ENCODE measurements at places on chromosomes 1 and 21. TPM values are rescaled to one million over a fixed set of nuclear protein-coding genes. Genes with fewer than 3 reads are reported as not detected.
A peak's percentile ranks its signal among the peaks of the same experiment; 100 is the strongest.

Gene PM20D1
- 0.26 TPM for total RNA-seq

Gene HSPA6
- 1.9 TPM for total RNA-seq

Gene HNRNPU
- total RNA-seq, result 453 TPM

DNA sequence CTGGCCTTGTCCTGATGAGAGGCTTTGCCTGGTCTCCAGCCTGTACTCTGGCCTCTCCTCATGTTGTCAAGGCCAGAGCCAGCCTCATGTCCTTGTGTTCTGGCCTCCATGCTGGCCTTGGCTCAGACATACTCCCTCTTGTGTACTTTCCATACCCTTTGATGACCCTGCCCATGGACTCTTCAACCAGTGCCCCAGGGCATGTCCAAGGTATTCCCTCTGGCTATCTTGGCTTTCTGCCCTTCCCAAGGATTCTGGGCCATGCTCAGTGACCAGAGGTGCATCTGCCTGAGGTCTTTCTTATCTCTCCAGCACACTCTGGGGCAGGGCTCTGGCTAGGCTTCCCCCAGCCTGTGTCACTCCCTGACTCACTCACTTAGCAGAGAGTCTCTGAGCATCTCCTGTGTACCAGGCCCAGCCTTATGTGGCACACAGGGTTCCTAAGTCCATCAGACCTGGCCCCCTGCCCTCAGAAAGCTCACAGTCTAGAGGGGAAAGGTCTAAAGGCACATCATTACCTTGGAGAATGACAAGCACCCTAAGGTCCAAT lies 141.4 kb upstream of the GRIK3 start:
- DNase-seq, result no peak

- DNase-seq, result no peak
Measured at GRCh38 chr1:151568626-151569088, 28.5 kb downstream of the TUFT1 start.

GRCh38 chr1:7710859-7711258 lies 60.2 kb upstream of the VAMP3 start:
- DNase-seq, result no peak

- peak; percentile 64 for DNase-seq
Measured at GRCh38 chr1:116667575-116668105, at the start of gene IGSF3. TSS of gene IGSF3 (minus strand) at chr1:116667733. CDS start at chr1:116666326, 1,407 bp downstream.

DNA sequence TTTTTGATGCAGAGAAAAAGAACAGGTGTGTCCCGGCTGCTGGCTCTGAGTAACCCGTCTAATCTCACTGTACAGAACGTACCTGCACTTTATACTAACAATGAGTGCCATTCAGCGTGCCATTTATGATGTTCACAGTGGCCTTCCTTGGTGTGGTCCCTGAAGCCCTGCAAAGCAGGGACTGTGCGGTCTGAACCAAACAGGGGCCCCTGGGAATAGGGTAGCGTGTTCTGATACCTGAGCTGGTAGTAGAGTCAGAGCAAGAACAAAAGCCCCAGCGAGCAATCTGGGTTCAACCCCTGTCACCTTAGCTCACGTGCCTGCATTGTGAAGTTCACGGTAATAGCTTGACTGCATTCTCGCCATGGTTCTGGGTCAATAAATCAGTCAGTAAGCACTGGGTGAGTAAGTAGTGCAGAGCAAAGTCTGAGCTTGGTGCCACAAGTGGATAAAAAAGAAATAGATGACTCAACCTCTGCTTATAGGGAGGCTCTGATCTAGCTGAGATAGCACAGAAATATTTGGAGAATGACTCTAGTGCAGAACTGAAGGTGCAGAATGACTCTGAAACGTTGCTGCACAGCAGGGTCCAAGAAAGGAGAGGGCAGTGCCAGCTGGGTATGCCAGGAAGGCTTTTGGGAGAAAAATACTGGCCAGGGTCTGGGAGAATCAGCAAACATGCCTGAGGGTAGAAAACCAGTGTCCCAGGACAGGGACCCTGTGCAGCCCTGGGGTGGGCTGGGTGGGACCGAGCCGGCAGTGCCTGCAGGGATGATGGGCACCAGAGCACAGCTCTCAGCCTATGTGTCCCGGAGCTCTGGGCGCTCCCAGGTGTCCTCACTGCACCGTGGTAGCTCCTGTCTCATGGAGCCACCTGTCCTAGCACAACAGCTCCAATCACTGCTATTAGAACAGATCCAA lies 125.9 kb downstream of the RHOU start:
- peak; percentile 73 for DNase-seq

DNA sequence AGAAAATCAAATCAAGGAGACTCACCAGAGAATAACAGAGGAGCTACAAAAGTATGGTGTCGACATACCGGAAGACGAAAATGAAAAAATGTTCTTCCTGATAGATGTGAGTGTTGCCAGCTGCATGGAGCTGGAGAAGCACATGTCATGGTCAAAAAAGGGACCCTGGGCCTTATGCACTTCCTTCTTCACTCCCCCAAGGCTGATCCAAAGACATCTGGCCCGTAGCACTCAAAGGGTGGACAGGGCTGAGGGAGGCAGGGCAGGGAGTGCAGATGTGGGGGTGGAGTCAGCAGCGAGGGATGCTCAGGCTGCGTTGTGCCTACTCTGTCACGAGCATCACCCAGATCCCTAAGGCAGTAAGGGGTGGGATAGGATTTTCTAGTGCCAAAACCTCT lies 19.4 kb downstream of the MX1 start:
- no peak for DNase-seq

GRCh38 chr1:233885196-233885920 lies 19.1 kb upstream of the SLC35F3 start:
- DNase-seq, result no peak

GRCh38 chr21:35226968-35227744 lies 178.1 kb upstream of the RUNX1 start:
- DNase-seq, result no peak

- DNase-seq, result no peak
Measured at GRCh38 chr1:33637846-33638440, 165.5 kb downstream of the ZSCAN20 start.

Data from Calu3 (cell line).